Natural killer cell treated with Interleukin-12 subunit alpha and Interleukin-12 subunit beta and Interleukin-15 and Interleukin-18, amount 100 ng/mL, for 72 hours (primary cell): ENCODE measurements at places on chromosomes 2 and 18. TPM values are rescaled to one million over a fixed set of nuclear protein-coding genes. Genes with fewer than 3 reads are reported as not detected.

Gene GAL3ST2
- 0.83 TPM for total RNA-seq

Gene STAT1
- total RNA-seq: 252 TPM

GRCh38 chr18:57505231-57505630 is 70.1 kb downstream of the ONECUT2 start:
- DNase-seq: no peak

- DNase-seq: no peak
Observed at GRCh38 chr18:75206452-75207309, 2.3 kb downstream of the PTGR3 start.

- no peak for DNase-seq
Observed at GRCh38 chr2:207764096-207764630, 5.5 kb downstream of the FZD5 start.

DNA sequence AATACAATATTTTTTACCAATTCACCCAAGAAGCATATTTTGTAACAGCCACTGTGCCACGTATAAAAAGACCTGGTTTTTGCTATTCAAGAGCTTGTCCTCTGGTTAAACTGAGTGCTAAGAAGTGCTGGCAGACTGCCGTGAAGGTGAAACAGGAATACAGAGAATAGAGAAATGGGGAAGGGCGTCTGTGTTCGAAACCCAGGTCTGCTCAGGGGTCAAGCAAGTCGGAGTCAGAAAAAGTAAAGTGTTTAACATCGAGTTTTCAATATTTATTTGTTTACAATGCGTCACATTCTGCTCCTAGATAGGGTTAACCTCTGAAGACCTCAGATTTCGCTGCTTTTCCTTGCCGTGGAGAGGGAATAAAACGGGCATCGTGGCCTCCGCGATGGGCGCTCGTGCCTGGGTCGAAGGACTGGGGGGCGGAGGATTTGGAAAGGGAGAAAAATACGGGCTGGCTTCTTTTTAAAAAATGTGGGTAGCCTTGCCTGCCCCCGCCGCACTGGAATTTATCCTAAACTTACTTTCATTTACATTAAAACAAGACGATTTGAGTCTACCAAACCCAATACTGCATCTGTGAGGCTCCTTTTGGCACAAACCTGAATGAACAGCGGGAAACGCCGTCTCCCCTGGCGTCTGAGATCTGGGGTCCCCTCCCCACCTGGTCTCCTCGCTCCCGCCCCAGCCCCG is 1.1 kb upstream of the SNTG2 start:
- no peak for DNase-seq

- DNase-seq: no peak
Observed at GRCh38 chr18:3560755-3561154, 110.8 kb downstream of the TGIF1 start.

- DNase-seq: no peak
Observed at GRCh38 chr2:179655627-179656026, 205.8 kb downstream of the ZNF385B start.

Gene CMPK2
- 6.4 TPM for total RNA-seq

GRCh38 chr18:22284581-22285360 is 115.4 kb downstream of the GATA6 start:
- no peak for DNase-seq
